ENCODE measurements at places on chromosomes 12 and 14.
A peak's percentile ranks its signal among the peaks of the same experiment; 100 is the strongest.

DNA sequence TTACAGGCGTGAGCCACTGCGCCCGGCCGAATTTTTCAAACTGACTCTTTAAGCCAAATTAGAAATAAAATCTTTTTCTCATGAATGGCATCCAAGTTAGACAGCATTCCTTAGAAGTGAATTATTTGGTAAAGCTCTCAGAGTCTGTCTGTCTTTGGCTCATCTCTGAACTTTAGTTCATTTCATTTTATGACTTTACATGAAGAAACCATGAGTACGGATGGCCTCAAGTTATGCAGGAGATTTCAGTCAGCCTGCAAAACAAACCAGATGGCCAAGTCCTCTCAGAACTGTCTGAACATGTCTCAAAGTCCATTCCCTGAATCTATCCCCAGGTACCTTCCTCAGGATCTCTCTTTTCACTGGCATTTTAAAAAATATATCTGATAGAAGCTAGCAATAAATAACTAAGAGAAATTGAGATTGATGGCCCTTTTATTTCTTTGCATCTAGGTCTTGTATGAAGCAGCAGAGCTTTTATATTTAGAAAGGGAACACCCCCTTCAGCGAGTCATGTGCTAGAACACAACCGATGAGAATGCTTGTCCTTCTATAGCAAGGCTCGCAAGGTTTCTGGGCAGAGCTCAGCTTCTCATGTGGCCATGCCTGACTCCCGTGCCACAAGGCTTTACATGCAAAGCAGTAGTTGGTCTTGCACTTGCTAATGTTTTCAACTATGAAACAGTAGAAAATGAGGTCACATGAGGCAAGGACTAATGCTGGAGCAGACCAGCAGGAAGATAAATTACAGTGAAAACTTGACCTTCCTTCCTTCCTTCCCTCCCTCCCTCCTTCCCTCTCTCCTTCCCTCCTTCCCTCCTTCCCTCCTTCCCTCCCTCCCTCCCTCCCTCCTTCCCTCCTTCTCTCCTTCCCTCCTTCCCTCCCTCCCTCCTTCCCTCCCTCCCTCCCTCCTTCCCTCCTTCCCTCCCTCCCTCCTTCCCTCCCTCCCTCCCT lies 125.0 kb downstream of the AKAP6 start:
- no peak for DNase-seq

DNA sequence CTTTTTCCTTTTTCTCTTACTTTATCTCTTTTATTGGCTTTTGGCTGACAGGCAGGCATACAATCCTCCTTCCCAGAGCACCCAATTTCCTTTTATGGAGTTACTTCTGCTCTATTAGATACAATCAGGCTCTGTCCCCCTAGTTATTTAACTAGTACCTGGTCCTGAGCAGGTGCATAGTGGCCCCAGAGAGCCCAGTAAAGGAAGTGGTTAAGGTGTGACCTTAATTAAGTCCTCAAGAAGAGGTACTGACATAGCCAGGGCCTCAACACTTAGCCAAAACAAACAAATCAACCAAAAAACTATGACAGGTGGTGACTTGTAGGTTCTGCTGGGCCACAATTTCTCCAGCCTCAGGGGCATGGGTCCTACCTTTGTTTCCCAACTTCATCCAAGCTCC lies 82.9 kb downstream of the CCDC60 start:
- no peak for DNase-seq

- no peak for DNase-seq
Measured at GRCh38 chr12:16524378-16524777, 81.6 kb downstream of the LMO3 start.

- no peak for DNase-seq
Measured at GRCh38 chr14:51442513-51443175, 202.6 kb downstream of the TMX1 start.

DNA sequence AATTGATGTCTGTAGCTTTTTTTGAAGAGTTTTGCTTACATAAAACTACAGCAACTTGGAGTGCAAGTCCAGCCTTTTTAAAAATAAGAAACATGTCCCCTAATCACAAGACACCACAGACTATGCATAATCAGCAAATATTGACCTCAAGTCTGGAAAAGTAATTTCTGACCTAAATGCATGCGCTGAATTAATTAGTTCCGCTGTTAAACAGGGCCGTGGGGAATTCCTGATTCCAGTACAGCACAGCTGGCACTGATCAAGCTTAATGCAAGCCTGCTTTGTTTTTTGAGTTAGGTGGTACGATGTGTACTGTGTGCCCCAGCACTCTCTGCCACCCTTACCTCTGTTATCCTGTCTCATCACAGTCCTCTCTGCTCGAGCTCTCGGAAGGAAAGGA lies 9.2 kb downstream of the MLH3 start:
- DNase-seq, result no peak

- peak; percentile 4 for DNase-seq
Measured at GRCh38 chr14:101063121-101063520, 159.6 kb upstream of the RTL1 start.

- no peak for DNase-seq
Measured at GRCh38 chr14:97851428-97851995, 1054.3 kb downstream of the VRK1 start.

DNA sequence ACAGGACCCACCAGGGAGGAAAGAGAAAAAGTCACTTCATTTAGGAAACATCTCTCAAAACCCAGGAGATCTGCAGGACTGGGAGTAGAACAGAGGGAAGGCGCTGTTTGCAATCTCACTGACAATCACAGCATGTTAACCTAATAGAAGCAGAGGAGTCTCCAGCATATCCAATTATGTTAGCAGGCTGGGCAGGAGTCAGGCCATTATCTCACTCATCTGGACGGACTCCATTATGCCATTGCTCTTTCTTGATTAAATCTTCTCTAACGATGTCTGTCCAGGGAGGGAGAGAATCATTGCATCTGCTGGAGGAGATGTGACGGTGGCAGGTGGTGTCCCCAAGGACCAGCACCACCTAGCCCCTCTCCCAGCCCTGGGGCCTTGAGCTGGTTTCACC lies 203.8 kb upstream of the SFSWAP start:
- DNase-seq, result no peak

GRCh38 chr12:101581190-101581589 lies 13.6 kb upstream of the MYBPC1 start:
- no peak for DNase-seq

GRCh38 chr12:102879144-102879763 lies 37.8 kb downstream of the PAH start:
- DNase-seq, result peak; percentile 22

GRCh38 chr12:51592034-51592705 lies 1.1 kb downstream of the SCN8A start:
- no peak for DNase-seq

- DNase-seq, result no peak
Measured at GRCh38 chr12:107488666-107489065, 196.9 kb upstream of the PWP1 start.

GRCh38 chr12:117441751-117442150 lies 80.3 kb upstream of the NOS1 start:
- peak; percentile 90 for DNase-seq

GRCh38 chr12:22116376-22116775 lies 70.4 kb downstream of the CMAS start:
- no peak for DNase-seq

GRCh38 chr12:6444031-6444430 lies 724 bp upstream of the CD27 start:
- no peak for DNase-seq

GRCh38 chr14:25516838-25517237 lies 466.9 kb upstream of the STXBP6 start:
- no peak for DNase-seq

DNA sequence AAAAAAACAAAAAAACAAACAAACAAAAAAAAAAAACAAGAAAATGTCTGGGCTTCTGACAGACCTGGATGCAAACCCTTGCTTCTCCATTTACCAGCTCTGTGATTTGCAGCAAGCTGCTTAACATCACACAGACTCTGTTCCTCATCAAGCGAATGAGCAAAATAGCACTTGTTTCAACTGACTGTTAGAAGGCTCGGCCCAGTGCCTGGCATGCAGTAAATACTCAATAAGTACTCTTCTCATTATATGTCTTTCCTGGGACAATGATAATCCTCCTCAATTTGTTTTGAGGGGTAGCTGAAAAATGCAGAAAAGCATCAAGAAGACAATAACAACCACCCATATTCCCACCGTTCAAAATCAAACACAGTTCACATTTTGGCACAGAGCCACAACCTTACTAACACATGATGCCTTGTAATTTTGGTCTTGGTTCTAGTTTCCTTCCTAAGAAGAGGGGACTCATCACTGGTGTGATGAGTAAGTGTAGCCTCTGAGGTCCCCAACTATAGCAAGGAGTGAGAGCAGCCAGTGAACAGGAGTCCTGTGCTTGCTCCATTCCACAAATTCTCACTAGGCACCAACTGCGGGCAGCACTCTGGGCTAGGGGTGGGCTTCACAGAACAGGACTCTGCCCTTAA lies 60.4 kb downstream of the TTC7B start:
- DNase-seq, result no peak

DNA sequence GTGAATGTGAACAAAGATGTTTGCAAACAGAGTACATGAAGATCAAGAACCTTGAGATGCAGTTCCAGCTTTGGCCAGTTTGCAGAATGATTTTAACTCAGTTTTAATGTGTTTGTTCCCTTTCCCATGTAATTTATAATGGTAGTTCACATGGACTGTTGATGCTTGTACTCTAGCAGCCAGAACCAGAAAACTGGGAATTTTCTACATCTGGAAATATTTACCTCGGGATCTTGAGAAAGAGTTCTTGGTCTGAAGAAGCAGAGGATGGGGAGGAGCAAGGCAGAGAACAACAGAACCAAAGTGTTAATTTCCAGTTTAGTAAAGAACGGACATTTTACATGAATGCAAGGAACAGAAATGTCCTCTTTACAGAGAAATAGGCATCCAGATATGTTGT lies 37.0 kb upstream of the PMCH start:
- no peak for DNase-seq

GRCh38 chr14:20631880-20632389 lies 9.6 kb downstream of the OR6S1 start:
- DNase-seq, result peak; percentile 82

GRCh38 chr12:32895688-32896431 lies 717 bp downstream of the PKP2 start:
- no peak for DNase-seq

- DNase-seq, result no peak
Measured at GRCh38 chr14:58100735-58101368, 51.2 kb downstream of the ARMH4 start.

DNA sequence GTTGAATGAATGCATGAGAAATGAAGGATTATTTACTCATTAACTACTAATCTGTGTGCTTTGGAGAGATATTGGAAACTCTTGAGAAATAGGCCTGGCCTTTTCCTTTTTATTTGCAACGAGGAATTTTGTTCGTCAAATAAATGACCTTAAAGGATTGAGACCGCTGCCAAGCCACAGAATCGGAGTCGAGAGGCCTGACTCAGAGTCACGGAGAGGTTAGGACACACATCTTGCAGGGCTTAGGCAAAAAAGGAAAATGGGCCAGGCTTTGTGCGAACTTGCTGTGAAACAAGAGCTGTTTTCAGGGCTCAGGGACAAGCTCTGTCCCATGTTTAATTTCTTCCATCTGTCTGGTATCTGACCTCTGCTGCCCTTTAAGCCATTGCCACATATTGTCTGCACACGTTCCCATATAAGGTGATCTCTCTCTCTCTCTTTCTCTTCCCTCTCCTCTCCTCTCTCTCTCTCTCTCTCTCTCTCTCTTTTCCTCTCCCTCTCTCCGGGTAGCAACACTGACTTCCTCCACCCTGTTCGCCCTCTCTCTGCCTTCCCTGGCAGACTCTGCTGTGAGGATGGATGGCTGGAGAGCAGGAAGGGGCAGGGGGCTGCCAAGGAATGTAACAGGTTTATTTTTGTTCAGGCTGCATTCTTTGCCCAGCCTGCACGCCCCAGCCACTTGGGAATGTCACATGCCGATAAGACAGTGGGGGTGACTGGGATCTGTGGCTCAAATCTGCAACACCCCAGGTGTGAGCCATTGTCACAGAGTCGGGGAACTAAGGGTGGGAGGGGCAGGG lies 14.9 kb upstream of the IFT81 start:
- peak; percentile 88 for DNase-seq

DNA sequence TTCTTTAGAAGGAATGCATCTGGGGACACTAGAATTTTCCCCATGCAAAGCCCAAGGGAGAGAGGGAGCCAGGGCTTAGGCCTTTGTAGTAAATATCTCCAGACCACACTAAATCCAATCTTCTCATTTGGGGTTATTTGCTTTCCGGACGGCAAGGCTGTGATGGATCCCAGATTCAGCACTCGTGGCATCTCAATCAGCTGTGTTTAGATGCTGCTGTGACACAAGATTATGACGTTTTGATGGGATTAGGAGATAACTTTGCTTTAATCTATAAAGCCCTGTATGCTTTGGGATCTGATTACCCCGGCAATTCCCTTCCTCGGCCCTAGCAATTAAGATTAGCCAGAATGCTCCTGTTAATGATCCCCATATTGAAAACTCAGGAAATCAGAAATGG lies 686.7 kb upstream of the TBX3 start:
- no peak for DNase-seq

DNA sequence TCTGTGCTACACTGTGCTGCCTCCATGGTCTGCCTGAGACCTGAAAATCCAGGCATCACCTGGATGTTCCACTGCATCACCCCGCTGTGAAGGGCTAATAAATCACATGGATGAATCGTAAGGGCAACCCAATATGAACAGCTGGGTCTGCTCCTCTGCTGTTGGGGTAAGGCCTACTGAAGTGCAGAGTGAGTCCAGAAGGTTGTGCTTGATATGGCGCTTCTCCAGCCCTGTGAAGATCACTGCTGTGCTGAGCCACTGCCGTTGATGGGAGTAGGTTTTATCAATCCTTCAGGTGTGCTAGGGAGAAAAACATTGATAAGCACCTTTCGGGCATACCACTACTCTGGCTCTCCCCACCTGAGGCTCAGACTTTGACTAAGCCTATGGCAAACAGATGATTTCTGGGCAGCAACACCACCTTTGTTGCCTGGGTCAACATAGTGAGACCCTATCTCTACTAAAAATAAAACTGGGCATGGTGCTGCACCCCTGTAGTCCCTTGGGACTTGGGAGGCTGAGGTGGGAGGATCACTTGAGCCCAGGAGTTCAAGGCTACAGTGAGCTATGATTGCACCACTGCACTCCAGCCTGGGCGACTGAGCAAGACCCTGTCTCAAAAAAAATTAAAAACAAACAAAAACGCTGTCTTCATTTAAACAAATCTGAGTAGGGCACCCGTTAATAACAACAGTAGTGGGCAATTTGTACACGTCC lies 1.7 kb downstream of the ACVRL1 start:
- no peak for DNase-seq

DNA sequence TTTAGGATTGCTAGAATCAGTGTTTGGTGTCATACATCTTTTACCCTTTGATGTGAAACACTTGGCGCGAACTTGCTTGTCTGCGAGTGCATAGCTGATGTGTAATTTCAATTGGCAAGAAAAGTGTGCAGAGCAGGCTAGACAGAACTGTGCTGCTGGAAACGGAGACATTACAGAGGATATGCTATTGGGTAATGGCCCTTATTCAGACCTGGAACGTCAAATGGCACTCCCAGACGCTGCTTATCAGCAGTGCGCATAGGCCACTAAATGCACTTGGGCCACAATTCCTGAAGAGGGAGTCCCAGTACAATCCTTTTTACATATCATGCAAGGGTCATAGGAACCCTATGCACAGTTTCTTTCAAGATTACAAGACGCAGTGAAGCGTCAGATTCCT lies 15.7 kb upstream of the SLC10A1 start:
- no peak for DNase-seq

GRCh38 chr12:47385653-47386052 lies 305.9 kb upstream of the AMIGO2 start:
- DNase-seq, result no peak

Measured in psoas muscle (tissue), 8 donors.